ENCODE measurements at places on chromosomes 2 and 18.

- DNase-seq: no peak
These were observed 11.2 kb downstream of the CWC22 start for GRCh38 chr2:179995741-179996515.

DNA sequence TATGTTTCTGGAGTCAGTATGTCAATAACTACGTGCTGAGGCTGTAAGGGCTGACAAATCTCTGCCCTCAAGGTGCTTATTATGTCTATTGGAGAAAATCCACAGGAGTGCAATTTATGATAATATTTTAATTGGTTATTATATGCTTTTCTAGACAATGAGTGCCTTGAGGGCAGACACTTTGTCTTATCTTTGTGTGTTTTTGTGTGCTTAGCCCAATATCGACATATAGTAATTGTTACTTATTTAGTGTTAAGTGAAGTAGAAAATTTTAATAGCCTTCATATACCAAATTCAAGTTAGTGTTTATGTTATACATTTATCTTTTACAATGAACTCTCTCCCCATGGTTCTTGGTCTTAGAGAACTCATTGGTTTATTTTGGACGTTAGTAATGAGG lies 118.9 kb downstream of the WDR7 start:
- DNase-seq: no peak

DNA sequence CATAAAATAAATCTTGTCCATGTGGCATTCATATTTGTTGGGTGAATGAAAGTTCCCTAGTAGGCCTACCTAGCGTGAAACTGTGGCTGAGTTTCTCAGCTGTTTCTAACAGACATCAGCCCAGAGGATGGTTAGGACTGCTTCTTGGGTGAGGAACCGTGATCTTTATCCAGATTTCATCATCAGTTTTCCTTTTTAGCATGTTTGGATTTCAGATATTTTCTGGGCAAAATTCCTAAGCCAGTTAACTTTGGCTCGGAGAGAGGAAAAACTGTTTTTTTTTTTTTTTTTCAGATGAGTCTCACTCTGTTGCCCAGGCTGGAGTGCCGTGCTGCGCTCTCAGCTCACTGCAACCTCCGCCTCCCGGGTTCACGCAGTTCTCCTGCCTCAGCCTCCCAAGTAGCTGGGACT lies 53.5 kb downstream of the DGKD start:
- DNase-seq: no peak

GRCh38 chr2:180324182-180324581 lies 317.1 kb upstream of the CWC22 start:
- DNase-seq: no peak

- no peak for DNase-seq
These were observed 27.6 kb upstream of the GNAL start for GRCh38 chr18:11661430-11661829.
